Activated naive CD4-positive, alpha-beta T cell treated with Interleukin-2 at 50 U/mL for 16 hours (primary cell): ENCODE measurements at places on chromosomes 11 and 22.

GRCh38 chr11:7657306-7658025 is 15.8 kb downstream of the CYB5R2 start:
- no peak for DNase-seq

DNA sequence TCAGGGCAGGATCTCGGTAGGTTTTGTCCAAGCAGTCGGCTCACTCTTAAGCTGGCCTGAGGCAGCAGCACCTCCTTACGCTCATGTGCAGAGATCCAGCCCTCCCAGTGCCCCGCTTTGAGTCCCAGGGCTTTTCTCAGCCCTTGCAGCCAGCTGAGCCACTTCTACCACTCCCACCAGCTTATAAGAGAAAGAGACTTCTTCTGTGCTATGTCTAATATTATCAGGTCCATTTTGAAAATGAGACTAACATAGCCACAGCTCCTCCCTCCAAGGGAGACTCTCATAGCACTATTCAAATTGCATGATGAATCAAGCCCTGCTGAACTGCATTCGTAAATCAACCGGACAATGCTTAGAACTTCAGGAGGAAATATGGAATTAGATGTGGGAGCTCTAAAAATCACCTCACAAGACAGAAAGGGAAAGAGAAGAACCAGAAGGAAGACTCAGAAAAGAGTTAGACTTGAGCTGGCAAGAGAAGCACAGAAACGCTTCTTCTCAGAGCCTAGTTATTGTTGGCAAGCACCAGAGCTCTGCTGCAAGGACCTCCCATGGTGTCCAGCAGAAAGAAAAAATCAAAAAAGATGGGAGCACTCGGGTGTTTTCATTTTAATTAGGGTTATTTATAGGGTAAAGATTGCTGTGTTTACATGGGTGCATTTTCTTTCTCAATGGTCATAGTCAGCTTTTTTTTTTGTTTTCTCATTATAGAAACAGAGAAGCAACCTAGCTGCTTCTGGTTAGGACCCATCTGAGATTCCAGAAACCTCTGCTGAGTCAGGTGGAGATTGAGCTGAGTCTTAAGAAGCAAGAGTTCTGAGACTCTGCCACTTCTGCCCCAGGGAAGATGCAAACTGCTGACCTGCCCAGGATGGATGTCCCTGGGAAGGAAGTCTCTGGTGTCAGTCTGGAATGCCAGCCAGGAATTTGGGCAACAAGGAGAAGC is 181.4 kb downstream of the ETS1 start:
- DNase-seq = no peak

DNA sequence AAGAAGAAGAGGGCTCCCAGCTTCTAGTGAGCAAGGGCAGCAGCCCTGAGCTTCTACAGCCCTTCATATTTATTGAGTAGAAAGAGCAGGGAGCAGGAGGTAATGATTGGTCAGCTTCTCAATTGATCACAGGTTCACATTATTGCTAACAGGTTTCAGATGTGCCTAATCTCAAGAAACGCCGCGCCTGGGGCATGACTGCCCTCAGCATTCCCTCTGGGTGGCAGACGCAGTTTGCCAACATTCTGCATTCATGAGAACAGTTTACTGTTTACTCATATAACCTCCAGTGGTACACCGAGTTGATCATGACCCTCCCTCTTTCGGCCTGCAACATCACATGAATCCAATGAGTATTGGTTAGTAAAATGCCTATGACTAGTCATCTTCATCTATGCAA is 4.7 kb upstream of the ZNF74 start:
- no peak for DNase-seq

DNA sequence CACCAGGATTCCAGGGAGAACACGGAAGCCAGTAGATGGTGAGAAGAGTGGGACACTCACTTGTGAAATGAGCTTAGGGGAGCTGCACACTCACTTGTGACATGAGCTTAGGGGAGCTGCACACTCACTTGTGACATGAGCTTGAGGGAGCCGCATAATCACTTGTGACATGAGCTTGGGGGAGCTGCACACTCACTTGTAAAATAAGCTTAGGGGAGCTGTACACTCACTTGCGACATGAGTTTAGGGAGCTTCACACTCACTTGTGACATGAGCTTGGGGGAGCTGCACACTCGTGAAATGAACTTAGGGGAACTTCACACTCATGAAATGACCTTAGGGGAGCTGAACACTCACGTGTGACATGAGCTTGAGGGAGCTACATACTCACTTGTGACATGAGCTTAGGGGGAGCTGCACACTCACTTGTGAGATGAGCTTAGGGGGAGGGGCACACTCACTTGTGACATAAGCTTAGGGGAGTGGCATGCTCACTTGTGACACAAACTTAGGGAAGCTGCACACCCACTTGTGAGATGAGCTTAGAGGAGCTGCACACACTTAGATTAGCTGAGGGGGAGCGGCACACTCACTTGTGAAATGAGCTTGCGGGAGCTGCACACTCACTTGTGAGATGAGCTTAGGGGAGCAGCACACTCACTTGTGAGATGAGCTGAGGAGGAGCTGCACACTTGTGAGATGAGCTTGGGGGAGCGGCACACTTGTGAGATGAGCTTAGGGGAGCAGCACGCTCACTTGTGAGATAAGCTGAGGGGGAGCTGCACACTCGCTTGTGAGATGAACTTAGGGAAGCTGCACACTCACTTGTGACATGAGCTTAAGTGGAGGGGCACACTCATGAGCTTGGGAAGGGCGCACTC is 59.0 kb downstream of the NCAPD3 start:
- DNase-seq = no peak

- no peak for DNase-seq
Observed at GRCh38 chr11:87421422-87421821, 383.7 kb downstream of the TMEM135 start.
